ENCODE measurements at places on chromosomes 3 and 15.

GRCh38 chr3:25781758-25782594 lies 1.3 kb downstream of the NGLY1 start:
- no peak for DNase-seq

- DNase-seq, result no peak
Measured at GRCh38 chr15:63418811-63419210, 37.2 kb upstream of the CA12 start.

DNA sequence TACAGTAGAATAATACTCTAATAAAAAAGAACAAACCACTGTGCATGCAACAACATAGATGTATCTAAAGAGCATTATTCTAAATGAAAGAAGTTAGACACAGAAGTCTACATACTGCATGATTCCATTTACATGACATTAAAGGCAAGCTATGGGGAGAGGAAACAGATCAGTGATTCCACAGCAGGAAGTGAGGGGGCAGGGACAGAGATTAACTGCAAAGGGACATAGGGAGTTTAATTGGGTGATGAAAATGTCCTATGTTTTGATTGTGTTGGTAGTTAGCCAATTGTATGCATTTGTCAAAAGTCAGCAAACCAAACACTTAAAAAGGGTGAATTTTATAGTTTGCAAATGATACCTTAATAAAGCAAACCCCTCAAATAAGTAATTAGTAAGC lies 13.8 kb downstream of the CRYGS start:
- DNase-seq, result no peak

GRCh38 chr15:100224206-100225185 lies 117.3 kb downstream of the ADAMTS17 start:
- DNase-seq, result no peak

DNA sequence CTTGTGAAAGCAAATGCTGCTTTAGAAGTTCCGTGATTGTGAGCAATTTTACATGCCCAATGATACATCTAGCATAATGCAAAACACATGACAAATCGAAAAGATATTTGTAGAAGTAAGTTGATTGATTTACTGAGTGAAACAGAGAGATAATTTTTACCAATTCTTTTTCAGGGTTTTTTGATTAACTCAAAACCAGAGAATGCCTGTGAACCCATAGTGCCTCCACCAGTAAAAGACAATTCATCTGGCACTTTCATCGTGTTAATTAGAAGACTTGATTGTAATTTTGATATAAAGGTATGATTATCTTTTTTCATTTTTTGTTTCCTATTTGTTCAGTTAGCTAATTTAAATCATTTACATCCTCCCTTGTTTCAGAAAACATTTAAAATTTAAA lies 58.8 kb downstream of the RNF13 start:
- DNase-seq, result no peak

- DNase-seq, result no peak
Measured at GRCh38 chr15:88890495-88890894, 4.8 kb downstream of the HAPLN3 start.

DNA sequence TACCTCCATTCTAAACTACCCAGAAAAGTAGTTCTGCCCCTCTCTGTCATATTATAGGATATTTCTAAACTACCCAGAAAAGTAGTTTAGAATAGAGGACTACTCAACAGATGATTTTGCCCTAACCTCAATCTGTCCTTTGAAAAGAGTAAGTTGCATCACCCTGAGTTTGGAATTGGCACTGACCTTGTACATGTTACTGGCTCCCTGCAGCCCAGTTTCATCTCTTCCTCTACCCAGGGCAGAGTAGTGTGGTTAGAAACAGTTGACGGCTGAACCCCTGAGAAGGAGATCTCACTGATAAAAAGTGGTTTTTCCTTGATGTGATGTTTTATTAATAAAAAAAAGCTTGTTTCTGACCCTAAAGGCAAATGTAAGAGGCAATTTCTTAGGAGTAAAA lies 340.5 kb upstream of the NECTIN3 start:
- DNase-seq, result no peak

DNA sequence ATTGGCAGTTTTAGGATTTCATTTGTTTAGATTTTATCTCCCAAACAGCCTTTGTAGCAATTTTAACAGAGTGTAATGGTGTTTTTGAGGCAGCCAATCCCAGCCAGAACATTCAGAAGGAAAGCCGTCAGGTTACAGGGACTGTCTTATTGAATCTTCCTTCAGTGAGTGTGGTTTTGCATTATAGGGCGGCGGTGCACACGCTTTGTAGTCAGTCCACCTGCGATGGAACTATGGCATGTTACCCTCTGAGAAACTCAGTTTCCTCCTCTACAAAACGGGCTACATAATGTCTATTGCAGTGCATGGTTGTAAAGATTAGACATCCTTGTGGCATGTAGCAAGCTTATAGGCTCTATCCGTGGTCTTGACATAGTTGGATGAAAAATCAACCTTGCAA lies 1.0 kb downstream of the LRRC28 start:
- no peak for DNase-seq

DNA sequence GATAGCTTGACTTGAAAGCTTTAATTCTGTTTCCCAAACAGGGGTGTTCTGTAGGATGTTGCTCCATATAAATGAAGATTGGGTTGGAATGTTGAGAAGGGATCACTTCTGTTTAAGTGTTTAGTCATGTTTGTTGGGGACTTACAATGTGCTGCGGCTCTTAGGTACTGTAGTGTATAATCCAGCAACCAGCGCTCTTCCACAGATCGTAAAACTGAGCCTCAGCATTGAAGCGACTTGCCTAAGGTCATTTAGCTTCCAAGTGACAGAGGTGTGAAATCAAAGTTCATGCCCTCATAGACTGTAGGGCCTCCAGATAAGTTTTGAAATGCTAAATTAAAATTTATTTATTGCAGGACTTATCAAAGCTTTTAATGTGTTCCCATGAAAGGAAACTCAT lies 1.8 kb downstream of the MKRN2 start:
- no peak for DNase-seq

GRCh38 chr3:42051384-42052131 lies 39.6 kb upstream of the TRAK1 start:
- no peak for DNase-seq

DNA sequence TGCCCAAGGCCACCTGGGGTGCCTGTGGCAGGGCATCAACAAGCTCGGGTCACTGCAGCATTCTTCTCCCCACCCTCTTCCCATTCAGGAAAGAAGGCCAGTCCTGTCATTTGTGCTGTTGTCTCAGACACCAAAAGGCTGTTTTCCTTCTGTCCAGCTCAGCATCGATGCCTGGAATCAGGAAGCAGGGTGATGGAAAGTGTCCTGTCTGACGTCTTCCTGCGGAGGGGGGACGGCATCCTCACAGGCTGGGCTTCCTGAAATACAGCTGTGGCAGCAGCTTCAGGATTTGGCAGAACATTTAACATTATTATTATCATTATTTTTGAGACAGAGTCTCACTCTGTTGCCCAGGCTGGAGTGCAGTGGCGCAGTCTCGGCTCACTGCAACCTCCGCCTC lies 33.0 kb upstream of the ANKDD1A start:
- DNase-seq, result no peak

DNA sequence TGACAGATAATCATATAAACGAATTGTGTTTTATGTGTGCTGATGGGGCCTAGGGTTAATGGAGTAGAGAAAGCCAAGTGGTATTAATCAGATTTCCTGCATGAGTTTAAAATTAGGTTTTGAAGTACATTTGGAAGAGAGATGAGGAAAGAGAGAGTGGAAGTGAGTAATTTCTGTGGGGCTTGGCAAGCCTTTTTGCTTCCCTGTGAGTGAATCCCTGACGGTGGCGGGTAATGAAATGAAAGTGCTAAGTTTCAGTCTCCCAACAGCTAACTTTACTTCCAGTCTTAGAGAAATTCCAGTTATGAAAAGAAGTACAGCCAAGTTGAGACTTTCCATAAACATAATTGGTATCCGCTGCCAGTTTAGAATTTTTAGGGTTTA lies 139.4 kb downstream of the BBX start:
- no peak for DNase-seq

DNA sequence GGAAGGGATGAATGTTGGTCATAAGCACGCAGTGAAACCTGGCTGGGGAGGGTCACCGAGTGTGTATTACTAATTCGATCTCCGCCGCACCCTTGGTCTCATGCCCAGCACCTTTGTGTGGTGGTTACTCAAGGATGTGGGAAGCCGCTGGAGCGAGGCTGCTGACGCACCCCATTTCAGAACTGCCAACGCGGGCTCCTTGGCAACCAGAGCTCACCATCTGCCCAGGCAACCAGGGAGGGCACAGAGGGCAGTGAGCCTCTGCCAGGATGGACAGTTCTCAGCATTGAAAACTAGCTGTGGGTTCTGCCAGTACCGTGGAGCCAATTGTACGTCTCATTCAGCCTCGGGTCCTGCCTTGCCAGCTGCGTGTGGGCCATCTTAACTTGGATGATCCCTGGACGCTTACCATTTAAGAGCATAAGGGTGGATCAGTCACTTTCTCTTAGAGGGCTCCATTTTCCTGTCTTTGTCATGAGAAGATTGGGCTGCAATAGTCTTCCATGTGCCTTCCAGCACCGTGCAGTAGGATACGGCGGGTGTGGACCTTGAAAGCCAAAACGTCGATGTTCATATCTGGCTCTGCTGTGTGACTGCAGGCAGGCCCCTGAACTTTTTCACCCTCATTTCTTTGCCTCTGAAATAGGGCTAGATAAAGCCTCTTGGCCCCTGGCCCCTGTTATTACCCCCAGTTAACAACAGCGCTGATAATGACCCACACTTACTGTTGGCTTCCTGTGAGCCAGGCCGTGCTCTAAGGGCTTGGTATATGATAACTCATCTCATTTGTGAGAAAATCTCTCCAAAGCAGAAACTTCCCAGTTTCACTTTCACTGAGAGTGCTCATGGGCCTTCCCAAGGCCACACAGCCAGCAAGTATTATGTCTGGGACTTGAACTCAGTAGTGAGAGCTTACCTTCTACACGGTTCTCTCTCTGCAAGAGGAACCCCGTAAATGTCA lies 238.8 kb downstream of the OPA1 start:
- no peak for DNase-seq

DNA sequence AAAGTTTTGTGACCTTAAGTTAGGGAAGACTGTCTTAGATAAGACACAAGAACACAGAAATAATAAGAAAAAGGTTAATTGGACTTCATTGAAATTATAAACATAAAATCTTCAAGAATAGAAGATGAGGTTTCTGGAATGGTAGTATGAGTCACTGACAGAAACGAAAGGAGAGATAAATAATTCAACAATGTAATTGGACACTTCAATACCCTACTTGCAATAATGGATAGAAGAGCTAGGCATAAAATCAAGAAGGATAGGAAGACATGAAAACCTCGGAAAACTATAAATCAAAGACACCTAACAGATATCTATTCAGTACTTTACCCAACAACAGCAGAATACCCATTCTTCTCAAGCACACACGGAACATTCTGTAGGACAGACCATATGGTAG lies 15.9 kb upstream of the MFSD1 start:
- DNase-seq, result no peak

DNA sequence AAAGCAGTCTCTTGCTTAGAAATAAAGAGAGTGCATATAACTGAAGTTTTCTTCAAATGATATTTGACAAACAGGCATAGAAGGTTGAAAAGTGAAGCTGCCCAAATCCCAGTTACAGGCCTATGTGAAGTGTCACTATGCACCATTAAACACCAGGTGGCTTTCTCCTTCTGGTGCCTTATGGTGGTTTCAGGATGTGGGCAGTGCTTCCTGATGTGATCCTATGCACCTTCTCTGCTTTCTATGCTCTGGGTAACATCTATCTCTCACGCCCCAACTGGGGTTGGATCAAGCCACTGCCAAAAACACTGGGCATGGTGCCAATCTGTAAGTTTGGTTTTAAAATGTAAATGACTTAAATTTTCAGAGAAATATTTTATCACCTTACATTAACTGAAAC lies 744.7 kb downstream of the TUSC7 start:
- no peak for DNase-seq

DNA sequence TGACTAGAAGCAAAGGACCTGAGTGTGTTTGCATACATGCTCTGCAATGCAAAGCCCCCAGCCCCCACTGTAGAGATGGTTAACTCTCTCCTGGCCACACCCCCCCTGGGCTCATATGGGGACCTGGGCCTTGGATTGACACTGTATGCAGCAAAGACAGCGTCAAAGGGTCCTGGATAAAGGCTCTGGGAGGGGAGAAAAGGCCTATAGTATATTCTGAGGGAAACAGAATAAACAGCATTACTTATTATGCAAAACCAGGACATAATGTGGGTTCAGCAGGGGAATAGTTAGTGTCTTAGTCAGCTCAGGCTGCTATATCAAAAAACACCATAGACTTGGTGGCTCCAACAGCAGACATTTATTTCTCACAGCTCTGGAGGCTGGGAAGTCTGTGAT lies 158.7 kb downstream of the APBA2 start:
- no peak for DNase-seq

DNA sequence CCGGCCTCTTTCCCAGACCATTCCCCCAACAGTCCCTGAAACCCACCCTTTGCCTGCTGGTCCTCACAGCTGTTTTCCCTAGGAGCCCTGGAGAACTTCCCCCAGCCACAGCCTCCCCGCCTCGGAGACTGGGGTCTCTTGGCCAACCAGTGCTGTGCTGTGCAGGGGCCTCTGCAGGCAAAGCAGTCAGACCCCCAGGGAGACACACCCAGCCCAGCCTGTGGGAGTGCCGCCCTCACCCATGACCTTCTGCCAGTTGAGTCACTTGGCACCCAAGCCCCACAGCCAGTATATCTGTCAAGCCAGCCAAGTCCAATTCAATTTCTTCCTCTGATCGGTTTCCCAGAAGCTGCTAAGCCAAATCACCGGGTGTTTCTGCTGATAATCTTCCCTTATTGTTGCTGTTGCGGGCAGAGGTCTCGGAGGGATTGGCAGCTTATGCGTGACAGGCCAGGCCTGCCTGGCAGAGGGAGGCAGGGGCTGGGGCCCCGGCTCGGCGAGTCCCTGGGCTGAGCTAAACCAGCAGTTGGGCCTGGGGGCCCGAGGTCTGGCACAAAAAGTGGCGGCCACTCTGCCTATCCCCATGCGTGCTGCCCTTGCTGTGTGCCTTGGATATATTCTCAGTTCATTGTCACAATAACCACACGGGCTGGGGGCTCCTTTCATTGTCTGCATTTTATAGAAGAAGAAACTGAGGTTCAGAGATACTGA lies 65.6 kb upstream of the SLC6A1 start:
- no peak for DNase-seq

GRCh38 chr15:95681836-95682544 lies 648.5 kb upstream of the NR2F2 start:
- DNase-seq, result no peak

- no peak for DNase-seq
Measured at GRCh38 chr3:60650171-60650570, 601.1 kb downstream of the FHIT start.

- no peak for DNase-seq
Measured at GRCh38 chr15:83380059-83380458, 67.1 kb upstream of the SH3GL3 start.

DNA sequence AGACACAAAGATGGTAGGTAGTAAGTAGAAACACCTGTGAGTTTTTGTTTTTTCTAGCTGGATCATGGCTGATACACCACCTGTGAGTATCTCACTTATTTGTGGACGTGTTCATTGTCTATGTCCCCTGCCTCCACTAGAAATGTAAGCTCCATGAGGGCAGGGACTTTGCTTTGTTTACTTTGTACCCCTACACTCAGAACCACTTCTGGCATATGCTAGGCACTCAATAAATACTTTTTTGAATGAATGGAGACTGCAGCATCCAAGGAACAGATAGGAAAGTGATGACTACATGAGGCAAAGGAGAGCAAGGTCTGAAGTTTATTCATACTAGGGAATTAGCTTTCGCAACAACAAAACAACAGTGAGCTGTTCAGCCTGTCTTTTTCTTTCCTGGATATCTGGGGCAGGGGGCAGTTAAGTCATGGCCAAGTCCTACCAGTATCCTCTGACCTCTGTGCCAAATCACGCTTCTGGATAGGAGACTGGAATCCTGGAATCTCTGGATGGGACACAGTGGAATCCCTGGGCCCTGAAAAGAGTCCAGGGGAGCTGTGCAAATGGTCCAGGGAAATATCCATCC lies 11.6 kb upstream of the EPB42 start:
- no peak for DNase-seq

Data from CD4-positive, alpha-beta T cell treated with Interleukin-12 subunit alpha and Interleukin-12 subunit beta, for 1 hour (primary cell).